ENCODE measurements at places on chromosomes 13 and 19. TPM values are rescaled to one million over a fixed set of nuclear protein-coding genes. Genes with fewer than 3 reads are reported as not detected.

- no peaks in the 10 kb centered on the region for H3K4me1 ChIP-seq
- H3K36me3 ChIP-seq = no peaks in the 10 kb centered on the region
- H3K27me3 ChIP-seq = peaks cover 22% of the 10 kb centered on the region
- H3K27ac ChIP-seq = no peak overlapping the region
- no peak overlapping the region for H3K4me3 ChIP-seq
These were observed 62.0 kb downstream of the KL start for GRCh38 chr13:33078263-33078662.

DNA sequence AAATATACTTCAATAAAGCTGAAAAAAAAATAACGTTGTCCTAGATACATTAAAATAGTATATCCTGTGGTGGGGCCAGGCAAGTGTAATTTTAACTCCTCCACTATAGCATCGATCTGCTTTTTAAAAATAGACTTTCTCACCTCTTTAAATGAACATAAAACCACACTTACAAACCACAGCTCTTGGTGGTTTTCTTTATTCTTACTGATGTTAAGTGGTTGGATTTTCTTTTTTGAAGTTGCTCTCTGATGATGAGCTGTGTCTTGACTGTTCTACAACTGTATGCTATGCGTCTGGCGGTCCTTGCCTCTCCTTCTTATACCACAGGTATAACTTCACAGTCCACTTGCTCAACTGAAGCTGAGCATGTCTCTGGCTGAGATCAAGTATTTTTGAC lies 721.5 kb upstream of the KLHL1 start:
- H3K4me1 ChIP-seq = peaks cover 2% of the 10 kb centered on the region
- no peaks in the 10 kb centered on the region for H3K36me3 ChIP-seq
- H3K4me3 ChIP-seq = no peak overlapping the region

GRCh38 chr13:54875111-54875510 lies 1846.5 kb downstream of the OLFM4 start:
- no peaks in the 10 kb centered on the region for H3K4me1 ChIP-seq
- H3K27me3 ChIP-seq = no peaks in the 10 kb centered on the region
- no peaks in the 10 kb centered on the region for H3K36me3 ChIP-seq
- no peak overlapping the region for H3K27ac ChIP-seq
- DNase-seq = no peak
- no peak overlapping the region for H3K4me3 ChIP-seq

DNA sequence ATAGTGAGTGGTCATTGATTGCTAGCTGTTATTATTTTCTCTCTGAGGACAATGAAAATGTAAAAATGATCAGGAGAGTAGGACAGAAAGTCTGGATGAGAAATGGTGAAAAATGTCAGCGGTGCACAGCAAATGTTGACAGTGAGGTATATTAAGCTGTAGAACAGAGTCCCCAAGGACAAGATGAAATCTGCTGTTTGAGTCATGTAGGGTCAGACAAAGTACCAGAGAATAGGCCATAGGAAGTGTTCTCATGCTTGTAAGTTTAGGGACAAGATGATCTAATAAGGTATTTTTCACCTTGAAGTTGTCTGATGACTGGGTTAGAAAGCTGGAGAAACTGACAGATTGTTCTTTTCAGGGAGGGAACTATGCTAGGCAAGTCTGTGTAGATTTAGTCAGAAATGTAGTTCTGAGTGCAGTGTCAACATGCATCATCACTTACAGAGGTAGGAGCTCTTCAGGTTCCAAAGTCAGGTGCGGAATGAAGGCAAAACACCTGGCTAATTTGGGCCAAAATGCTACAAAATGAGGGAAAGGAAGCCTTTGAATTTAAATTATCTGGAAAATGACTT lies 369.3 kb downstream of the DLEU7 start:
- no peak overlapping the region for H3K27ac ChIP-seq
- no peaks in the 10 kb centered on the region for H3K36me3 ChIP-seq
- DNase-seq = no peak
- no peaks in the 10 kb centered on the region for H3K4me1 ChIP-seq

DNA sequence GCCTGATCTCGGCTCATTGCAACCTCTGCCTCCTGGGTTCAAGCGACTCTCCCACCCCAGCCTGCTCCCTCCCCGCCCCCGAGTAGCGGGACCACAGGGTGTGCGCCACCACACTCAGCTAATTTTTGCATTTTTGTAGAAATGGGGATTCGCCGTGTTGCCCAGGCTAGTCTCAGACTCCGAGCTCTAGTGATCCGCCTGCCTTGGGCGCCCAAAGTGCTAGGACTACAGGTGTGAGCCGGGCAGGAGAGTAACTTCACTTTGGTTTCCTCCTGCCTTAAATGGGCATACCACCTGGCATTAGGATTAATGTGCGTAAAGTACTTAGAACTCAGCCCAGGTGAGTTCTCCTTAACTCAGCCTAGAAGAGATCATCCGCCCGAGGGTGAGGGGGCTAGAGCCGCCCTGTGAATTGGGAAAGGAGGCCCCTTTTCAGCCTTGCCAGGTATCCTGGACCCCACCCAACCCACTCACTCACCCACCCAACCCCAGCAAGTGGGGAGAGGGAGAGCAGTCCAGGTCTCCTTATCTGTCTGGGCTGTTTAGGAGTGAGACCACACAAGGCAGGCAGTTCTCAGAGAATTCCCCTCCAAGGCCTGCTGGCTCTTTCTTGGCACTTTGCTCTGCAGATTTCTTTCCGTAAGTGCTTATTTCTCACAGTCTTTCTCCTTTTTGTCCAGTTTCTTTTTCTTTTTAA lies 1.2 kb upstream of the ZFP36 start:
- H3K4me1 ChIP-seq = peaks cover 53% of the 10 kb centered on the region
- peak overlapping the region; percentile 94 for H3K27ac ChIP-seq
- H3K4me3 ChIP-seq = peak overlapping the region; percentile 87
- no peaks in the 10 kb centered on the region for H3K27me3 ChIP-seq
- peaks cover 27% of the 10 kb centered on the region for H3K36me3 ChIP-seq

- no peaks in the 10 kb centered on the region for H3K27me3 ChIP-seq
- DNase-seq = no peak
- peaks cover 2% of the 10 kb centered on the region for H3K4me1 ChIP-seq
- peaks cover 8% of the 10 kb centered on the region for H3K36me3 ChIP-seq
These were observed 78.1 kb downstream of the LNX2 start for GRCh38 chr13:27542220-27542619.

DNA sequence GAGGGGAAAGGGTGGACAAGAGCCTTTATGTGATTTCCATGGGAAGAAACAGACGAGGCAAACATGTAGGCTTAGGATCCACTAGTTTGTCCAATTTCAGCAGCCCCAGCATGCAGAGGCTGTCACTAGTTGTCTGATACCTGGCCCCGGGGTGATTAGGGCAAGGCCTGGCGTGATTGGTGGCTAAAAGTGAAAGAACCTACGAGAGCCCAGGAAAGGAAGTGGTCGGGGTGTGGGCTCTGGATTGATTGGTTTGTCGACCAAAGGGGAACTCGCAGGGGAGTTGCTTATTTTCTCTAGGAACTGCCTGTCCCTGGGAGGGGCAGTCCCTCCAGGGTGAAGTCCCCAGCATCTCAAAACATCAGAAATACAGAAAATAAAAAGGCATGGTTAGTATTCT lies 64.2 kb upstream of the UQCRFS1 start:
- peak; percentile 71 for DNase-seq
- peaks cover 1% of the 10 kb centered on the region for H3K27me3 ChIP-seq
- H3K27ac ChIP-seq = peak overlapping the region; percentile 71
- H3K36me3 ChIP-seq = no peaks in the 10 kb centered on the region

DNA sequence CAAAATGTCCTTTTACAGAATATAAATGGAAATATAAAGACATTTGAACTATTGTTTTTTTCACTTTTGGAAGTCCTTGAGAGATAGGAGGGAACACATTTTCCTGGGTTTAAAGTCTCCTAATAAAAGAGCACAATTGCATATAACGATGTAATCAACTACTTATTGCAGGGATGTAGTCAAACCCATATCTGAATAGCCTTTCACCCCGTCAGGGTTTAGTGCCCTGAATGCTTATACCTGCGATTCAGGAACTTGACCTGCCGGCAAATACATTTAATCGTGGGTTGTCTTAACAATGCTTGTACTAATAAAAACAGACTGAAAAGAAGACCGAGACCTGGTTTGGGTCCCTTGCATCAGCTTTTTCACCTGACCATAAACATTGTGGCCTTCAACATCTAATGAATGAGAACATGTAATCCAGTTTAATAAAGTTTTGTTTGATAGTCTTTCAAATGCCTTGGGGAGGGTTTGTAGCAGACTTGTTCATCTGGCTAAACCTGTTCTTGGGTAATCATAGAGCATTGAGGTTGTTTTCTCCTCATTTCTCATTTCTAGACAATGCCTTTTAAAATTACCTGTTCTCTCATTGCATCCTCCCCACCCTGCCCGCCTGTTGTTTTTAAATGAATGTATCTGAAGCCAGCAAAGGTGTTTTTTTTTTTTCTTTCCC lies 7.0 kb downstream of the KLF5 start:
- H3K36me3 ChIP-seq = peaks cover 18% of the 10 kb centered on the region
- peaks cover 4% of the 10 kb centered on the region for H3K4me1 ChIP-seq
- no peak for DNase-seq
- H3K27ac ChIP-seq = no peak overlapping the region
- H3K27me3 ChIP-seq = peaks cover under 1% of the 10 kb centered on the region

DNA sequence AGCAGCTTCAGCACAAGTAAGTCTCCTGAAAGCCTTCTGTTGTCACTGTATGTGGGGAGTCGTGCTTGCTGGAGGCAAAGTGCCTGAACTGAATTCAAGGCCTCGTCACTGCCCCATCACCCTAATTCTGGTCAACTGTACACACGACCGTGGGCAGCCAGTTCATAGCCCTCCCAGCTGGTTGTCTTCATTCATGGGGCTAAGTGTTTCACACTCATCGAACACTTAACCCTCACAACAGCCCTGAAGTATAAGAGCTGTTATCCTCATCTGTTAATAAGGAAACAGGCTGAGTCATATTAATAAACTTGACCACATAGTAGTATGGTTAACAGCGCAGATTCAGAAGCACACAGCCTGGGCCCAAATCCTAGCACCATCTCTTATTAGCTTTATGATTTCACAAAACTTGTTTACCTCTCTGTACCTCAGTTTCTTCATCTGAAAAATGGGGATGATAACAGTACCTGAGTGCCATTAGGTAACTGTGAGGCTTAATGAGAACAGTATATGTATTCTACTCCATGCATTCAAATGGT lies 66.7 kb downstream of the CDADC1 start:
- no peak overlapping the region for H3K27ac ChIP-seq
- no peaks in the 10 kb centered on the region for H3K36me3 ChIP-seq
- H3K27me3 ChIP-seq = no peaks in the 10 kb centered on the region
- H3K4me3 ChIP-seq = no peak overlapping the region
- no peak for DNase-seq

GRCh38 chr19:33453265-33453664 lies 68.3 kb downstream of the PEPD start:
- no peaks in the 10 kb centered on the region for H3K4me1 ChIP-seq
- no peak overlapping the region for H3K4me3 ChIP-seq
- H3K27ac ChIP-seq = no peak overlapping the region
- no peaks in the 10 kb centered on the region for H3K36me3 ChIP-seq

GRCh38 chr13:43139921-43140320 lies 116.5 kb downstream of the DNAJC15 start:
- DNase-seq = no peak
- no peaks in the 10 kb centered on the region for H3K4me1 ChIP-seq
- no peak overlapping the region for H3K27ac ChIP-seq
- peaks cover 5% of the 10 kb centered on the region for H3K27me3 ChIP-seq

DNA sequence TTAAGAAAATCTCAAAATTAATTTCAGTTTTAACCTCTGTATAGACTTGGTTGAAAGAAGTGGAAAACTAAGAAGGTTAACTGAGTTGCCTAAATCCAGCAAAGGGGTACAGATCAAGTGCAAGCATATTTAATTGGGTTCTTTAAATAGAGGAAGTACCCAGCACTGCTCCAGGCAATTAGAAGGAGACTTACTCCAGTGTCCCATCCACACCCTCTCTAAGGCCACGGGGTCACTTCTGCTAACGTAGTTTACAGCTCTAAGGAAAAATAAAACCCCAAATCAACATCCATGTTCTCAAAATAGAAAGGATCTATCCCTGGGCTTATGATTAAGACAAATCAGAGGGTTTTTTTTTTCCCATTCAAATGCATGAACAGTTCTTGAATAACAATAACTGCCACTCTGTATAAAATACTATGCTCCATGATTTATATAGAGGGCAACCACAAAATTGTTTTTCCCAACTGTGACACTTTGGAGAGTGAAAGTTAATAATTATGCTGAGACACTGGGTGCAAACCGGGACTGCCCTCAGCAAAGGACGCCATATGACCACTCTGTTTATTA lies 4.6 kb downstream of the FRY start:
- peaks cover 60% of the 10 kb centered on the region for H3K4me1 ChIP-seq
- peak overlapping the region; percentile 15 for H3K27ac ChIP-seq
- DNase-seq = no peak
- H3K4me3 ChIP-seq = peak overlapping the region; percentile 53
- peaks cover 14% of the 10 kb centered on the region for H3K36me3 ChIP-seq
- no peaks in the 10 kb centered on the region for H3K27me3 ChIP-seq

DNA sequence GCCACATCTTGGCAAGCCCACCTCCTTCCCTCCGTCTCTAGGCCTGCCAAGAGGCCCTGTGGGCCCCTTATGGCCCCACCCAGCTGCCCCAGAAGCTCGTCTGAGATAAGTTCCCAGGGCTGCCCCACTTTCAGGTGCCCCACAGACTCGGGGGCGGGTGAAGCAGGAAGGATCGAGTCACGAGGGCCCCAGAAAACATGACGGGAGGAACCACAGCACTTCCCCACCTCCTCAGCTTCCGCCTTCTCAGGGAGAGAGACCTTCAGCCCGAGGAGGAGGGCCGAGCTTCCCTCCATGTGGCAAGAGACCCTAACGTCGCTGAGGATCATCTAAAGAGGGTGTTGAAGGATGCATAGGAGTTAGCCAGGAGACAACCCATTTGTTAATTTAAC lies 4.5 kb upstream of the IL12RB1 start:
- H3K27ac ChIP-seq = peak overlapping the region; percentile 96
- peak overlapping the region; percentile 37 for H3K4me3 ChIP-seq
- no peaks in the 10 kb centered on the region for H3K27me3 ChIP-seq
- peaks cover 8% of the 10 kb centered on the region for H3K36me3 ChIP-seq
- peak; percentile 85 for DNase-seq

RASAL3 gene
- total RNA-seq = 120 TPM

ATP8B3 gene
- 22.2 TPM for total RNA-seq

AZU1 gene
- total RNA-seq = not detected

EBI3 gene
- 1.2 TPM for total RNA-seq

CILP2 gene
- 0.25 TPM for total RNA-seq

KLK10 gene
- not detected for total RNA-seq
